ENCODE measurements at places on chromosomes 4 and X.

GRCh38 chrX:23633834-23634580 lies 33.3 kb upstream of the PRDX4 start:
- DNase-seq, result no peak

DNA sequence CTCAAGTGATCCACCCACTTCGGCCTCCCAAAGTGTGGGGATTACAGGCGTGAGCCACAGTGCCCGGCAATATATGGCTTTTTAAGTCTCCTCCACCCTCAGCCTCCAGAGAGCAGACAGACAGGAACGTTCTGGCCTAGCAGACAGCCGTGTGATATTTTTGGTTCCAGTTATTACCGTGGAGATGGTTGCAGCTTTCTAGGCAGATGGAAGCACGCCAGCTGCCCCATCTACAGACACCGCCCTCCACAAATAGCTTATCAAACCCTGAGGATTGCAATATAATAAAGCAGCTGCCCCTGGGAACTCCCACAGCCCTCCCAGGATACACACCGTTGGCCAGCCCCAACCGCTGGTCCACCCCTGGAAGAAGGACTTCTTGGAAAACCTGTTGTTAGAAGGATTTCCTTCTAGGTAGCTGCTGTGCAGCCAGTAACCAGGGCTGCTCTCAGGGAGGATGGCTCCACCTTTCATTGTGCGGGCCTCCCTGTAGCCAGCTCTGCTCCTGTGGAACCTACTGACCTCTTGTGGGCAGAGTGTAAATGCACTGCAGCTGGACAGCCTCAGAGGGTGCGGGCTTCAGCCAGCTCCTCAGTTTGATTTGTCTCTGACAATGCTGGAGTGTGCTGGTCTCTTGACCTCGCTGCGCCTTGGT lies 44.0 kb downstream of the SLC25A5 start:
- DNase-seq, result peak; percentile 38

DNA sequence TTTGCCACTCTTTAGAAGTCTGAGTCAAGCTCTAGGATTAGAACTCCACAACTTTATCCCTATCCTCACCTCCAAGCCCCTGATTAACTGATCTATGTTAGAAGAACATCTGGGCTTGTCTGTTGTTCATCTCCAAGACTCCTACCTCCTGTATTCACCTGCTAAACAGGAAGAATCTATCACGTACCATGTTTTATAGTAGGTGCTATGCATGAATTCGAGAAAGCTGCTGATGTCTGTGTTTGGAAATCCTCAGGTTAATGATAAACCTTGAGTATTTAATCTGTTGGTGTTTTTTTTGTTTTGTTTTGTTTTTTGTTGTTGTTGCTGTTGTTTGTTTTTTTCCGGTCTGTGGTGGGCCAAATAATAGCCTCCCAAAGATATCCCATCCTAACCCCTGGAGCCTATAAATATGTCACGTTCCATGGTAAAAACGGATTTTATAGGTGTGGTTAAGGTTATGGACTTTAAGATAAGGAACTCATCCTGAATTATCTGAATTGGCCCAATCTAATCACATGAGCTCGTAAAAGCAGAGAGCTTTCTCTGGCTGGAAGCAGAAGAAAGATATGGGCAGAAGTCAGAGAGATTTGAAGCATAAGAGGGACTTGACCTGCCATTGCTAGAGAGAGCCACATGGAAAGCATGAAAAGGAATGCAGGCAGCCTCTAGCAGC lies 101.2 kb upstream of the DUSP21 start:
- no peak for DNase-seq

GRCh38 chr4:155017426-155017825 lies 191.0 kb upstream of the NPY2R start:
- no peak for DNase-seq

DNA sequence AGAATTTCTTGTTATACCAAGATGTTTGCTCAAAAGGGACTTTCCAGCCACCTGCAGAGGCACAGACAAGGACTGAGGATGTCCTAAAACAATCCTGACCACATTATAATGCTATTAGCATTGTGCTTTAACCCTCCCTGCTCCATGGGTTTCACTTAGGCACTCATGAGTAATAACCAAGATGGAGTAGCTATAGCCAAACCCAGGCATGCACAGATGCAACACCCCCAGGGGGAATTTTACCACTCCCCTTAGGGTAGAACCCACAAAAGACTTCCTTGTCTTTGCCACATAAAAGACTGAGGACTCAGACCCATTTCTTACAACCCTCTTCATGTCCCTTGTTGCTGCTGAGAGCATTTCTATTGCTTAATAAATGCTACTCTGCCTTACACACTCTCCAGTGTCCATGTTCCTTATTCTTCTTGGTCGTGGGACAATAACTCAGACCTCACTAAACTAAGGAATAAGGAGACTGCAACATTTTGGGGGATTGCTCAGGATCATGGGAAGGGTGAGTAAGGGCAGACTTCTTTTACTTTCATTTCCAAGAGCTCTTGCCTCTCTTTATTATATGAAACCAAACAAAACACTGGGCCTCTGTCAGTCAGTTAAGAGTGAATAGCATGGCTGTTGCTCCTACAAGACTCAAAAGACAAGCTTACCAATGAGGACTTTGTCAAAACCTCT lies 103.5 kb downstream of the TECRL start:
- DNase-seq, result no peak

DNA sequence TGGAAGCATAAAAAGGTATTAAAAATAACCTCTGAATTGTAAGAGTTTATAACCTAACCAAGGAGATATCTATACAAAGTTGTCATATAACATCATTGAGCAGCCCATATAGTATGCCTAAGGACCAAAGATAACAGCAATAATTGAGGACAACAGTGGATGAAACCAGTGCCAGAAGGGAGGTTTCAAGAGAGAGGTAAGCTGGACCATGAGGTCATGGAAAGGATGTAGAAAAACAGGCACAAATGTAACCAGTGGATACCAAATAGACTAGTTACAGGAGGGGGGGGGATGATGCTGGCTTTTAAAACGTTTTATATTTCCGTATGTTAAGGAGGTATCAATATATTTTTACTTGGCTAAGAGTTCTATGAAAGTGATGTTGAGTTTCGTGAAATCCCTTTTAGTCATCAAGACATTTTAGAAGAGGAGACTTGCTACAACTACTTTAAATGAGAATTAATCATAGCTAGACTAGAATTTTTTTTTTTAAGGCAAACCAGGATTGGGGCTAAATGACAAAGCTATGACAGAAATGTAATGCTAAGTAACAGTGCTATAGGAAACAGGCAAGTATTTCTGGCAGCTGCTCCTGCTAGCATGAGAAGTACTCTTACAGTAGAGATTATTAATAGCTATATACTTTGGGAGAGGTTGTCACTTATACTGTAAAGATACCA lies 161.1 kb downstream of the FBXW7 start:
- DNase-seq, result no peak

DNA sequence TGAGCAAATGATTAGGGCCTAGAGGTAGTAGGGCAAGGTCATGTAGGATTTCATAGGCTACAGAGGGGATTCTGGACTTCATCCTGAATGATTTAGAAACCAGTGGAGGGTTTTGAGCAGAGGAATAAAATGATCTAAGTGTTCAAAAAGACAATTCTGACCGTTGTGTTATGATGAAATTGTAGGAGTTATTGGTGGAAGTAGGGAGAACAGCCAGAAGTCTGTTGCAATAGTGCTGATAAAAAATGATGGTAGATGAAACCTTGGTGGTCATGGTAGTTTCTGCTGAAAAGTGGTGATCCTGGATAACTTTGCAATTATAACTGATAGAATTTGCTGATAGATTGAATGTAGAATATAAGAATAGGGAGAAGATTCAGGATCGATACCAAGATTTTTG lies 60.2 kb downstream of the MID1IP1 start:
- DNase-seq, result no peak

- DNase-seq, result no peak
Measured at GRCh38 chr4:21976166-21976565, 27.6 kb upstream of the KCNIP4 start.

All from NCI-H1436 treated with DMSO at 0.1 percent for 48 hours (cell line).